Upper lobe of right lung (tissue), 1 donor: ENCODE measurements at places on chromosomes 5 and 9. TPM values are rescaled to one million over a fixed set of nuclear protein-coding genes. Genes with fewer than 3 reads are reported as not detected.

- H3K27ac ChIP-seq, result no peak overlapping the region
- H3K4me1 ChIP-seq, result no peaks in the 10 kb centered on the region
- H3K36me3 ChIP-seq, result peaks cover 30% of the 10 kb centered on the region
- DNase-seq, result no peak
Observed at GRCh38 chr5:62486672-62487071, 74.1 kb downstream of the IPO11 start.

Gene C5orf58
- total RNA-seq, result not detected

Gene SHOC1
- total RNA-seq, result not detected

DNA sequence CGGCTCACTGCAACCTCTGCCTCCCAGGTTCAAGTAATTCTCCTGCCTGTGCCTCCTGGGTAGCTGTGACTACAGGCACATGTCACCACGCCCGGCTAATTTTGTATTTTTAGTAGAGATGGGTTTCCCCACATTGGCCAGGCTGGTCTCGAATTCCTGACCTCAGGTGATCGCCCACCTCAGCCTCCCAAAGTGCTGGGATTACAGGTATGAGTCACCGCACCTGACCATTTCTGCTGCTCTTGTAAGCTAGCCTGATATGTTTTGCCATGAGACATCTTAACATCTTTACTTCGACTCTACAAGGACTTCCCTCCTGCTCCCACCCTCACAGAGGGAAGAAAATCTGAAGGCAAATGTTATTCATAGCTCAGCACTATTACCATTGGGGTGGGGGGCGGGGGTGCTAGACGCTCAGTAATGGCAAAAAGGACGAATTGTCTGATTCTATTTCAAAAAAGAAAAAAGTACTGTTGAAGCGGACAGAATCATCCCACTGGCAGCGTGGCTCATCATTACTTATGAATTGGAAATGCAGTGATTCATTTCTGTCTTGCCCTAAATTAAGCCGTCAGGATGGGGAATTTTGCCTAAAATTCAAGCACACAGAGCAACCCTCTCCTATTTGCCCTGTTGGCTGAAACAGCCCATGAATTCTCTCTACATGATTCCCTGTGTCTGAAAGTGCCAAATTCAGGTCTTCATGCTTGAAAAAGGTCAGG, 46.4 kb upstream of the WWC1 start:
- H3K27me3 ChIP-seq, result no peaks in the 10 kb centered on the region
- no peak overlapping the region for H3K4me3 ChIP-seq
- no peak overlapping the region for H3K27ac ChIP-seq

Gene SLC36A2
- not detected for total RNA-seq
